ENCODE measurements at places on chromosomes 5 and 9.

DNA sequence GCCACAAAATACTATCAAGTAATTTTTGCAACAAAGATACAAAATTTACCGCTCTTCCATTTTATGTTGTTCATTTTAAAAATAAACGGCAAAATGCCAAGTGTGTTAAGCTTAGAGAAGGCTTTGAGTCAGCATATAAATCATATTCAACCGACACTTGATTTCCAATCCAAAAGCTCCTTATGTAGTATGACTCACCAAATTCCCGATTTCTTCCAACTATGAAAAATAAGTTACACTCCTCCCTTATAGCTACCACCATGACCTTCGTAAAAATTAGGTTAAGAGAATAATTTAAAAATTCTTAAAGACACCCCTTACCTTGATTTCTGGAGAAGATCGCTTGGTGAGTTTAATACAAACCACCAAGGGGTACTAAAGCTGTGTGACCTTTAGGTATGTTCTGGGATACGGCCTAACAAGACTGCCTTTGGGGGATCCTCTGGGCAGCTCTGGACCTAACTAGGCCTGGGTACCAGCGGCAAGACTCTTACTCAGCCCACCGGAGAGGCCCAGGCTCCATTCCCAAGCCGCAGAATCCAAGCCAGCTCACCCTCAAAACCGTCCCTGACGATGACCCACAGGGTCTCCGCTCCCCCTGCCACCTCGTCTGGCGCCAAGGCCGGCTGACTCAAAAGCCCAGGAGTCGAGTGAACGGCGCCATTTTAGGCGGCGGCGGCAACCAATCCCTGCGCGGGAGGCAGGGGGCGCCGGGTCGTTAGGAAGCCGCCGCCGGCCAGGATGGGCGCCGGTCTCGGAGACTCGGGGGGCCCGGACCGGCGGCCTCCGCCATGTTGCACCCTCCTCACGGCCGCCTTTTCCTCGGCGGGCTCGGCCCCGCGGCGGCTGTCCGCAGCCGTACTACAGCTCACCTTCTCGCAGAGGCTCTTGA, 739 bp downstream of the PPP2CA start:
- peak; percentile 29 for DNase-seq

- DNase-seq = no peak
Observed at GRCh38 chr9:112075009-112075378, 100.1 kb downstream of the SUSD1 start.

DNA sequence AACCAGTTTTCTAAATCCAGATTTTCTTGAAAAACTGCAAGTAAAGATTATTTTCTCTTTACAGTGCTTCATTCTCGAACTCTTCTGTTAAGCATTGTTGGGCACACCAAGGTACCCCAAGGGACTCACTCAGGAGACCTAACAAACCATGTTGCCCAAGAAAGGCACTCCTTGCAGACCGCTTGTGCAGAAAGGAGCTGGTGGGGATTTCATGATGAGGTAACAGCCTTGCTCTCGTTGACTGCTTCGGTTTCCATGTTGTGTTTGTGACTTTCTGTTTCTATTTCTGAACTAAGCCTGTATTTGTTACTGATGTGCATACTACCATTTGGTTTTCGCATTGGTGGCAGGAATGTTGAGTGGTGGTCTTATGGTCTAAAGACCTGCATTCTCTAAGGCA, 266.6 kb upstream of the DAP start:
- DNase-seq = no peak

GRCh38 chr5:140927228-140927573, 1.1 kb downstream of the PCDHAC1 start:
- DNase-seq = no peak

GRCh38 chr9:2023042-2023441, 7.9 kb downstream of the SMARCA2 start:
- DNase-seq = no peak

DNA sequence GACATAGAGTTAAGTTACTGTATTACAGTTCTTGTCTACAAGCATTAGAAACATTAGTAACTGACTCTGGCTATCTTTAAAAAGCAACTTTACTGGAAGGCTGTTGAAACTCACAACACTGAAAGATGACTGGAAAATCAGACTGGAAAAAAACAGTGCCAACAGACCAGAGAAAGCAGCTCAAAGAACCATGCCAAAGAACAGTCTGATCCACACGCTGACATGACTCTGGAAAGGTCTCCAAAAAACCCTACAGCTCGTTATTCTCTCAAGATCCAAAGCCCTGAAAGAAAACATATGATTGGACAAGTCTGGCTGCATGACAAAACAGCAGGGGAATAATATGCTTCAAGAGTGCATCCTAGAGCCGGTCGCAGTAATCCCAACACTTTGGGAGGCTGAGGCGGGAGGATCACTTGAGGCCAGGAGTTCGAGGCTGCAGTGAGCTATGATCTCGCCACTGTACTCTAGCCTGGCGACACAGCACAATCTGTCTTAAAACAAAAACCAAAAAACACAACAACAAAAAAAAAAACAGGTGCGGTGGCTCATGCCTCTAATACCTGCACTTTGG, 5.6 kb downstream of the GOLPH3 start:
- DNase-seq = no peak

- DNase-seq = no peak
Observed at GRCh38 chr9:6553866-6554265, 91.7 kb downstream of the GLDC start.

GRCh38 chr9:101462558-101462957, 27.0 kb upstream of the ALDOB start:
- no peak for DNase-seq

DNA sequence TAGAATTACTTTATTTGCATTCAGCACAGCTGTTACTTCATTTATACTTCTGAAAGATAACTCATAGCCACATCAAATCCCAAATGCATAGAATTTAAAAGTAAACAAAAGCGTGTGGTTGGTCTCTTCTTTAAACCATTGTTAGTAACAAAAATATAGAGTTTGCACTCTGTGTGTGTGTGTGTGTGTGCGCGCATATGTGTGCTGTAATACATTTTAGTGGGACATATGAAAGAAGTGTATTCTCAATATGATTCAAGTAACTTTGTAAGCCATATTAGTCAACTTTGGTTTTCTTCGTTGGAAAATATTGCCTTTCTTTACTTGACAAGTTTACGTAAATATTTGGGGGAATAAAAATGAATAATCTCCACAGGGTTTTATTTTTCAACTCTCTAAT, 106.1 kb upstream of the PRRC1 start:
- no peak for DNase-seq

DNA sequence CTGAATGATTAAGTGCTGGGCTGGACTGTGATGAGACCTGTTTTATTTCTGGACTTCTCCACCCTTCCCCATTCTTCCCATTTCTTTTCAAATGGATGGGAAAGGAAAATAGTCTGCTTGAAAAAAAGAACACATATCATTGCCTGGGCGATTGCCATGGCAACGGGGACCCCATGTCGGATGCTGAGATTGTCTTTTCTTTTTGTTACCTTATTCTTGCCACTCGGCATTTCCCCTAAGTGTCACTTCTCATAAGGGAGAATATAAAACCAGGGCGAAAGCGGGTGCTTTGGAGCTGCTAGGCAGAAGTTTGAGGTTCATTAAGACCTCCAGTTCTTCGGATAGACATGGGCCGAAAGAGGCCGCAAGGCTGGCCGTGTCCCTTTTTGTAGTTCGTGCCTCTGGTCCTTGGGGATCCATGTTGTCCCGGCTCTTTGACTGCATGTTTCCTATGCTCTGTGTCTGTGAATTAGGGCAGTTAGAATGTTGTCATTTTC, 763 bp downstream of the FGD3 start:
- DNase-seq = peak; percentile 36

DNA sequence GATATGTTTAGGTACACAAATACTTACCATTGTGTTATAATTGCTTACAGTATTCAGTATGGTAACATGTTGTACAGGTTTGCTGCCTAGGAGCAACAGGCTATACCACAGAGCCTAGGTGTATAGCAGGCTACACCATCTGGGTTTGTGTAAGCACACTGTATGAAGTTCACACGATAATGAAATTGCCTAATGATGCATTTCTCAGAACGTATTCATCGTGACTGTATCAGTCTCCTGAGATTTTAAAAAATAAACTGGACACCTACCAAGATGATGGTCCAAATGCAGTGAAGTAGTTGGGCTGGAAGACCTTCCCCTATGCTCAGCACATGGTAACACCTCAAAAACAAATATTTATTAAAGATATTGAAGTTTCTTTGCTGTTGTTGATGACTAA, 103.3 kb upstream of the NFIB start:
- no peak for DNase-seq

Measured in NCI-H1105 treated with DMSO at 0.1 percent for 48 hours (cell line).